ENCODE measurements at places on chromosomes 1 and 21. TPM values are rescaled to one million over a fixed set of nuclear protein-coding genes. Genes with fewer than 3 reads are reported as not detected.

The MACO1 gene
- 31.6 TPM for polyA plus RNA-seq

- peak; percentile 63 for DNase-seq
Measured at GRCh38 chr1:32426489-32427255, 32.4 kb upstream of the BSDC1 start.

GRCh38 chr1:241846862-241847539 lies 1.0 kb upstream of the EXO1 start:
- no peak for DNase-seq

GRCh38 chr1:106925750-106926149 lies 130.7 kb upstream of the PRMT6 start:
- no peak for DNase-seq

- DNase-seq: no peak
Measured at GRCh38 chr1:177723533-177723932, 246.3 kb downstream of the SEC16B start.
